ENCODE measurements at places on chromosomes 16 and 17.
A peak's percentile ranks its signal among the peaks of the same experiment; 100 is the strongest.

DNA sequence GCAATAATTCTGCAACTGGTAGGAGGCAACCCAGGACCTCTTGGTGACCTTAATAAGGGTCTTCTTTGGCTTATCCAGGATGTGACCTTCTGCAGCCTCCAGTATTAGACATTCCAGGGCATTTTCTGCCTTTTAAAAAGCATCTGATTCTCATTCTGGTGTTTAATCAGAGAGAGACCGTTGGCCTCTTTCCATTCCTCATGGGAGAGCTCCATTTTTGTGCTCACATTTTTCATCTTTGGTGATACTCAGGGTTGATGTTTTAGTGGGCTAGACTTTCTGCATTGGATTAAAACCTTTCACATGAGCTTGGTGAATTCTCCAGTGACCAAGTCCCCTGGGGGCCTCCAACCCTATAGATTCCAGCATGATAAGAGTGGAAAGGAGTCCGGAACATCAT, 150.2 kb upstream of the CACNG5 start:
- no peak for DNase-seq

- no peak for DNase-seq
Observed at GRCh38 chr17:41340494-41340893, 10.1 kb downstream of the KRT33A start.

DNA sequence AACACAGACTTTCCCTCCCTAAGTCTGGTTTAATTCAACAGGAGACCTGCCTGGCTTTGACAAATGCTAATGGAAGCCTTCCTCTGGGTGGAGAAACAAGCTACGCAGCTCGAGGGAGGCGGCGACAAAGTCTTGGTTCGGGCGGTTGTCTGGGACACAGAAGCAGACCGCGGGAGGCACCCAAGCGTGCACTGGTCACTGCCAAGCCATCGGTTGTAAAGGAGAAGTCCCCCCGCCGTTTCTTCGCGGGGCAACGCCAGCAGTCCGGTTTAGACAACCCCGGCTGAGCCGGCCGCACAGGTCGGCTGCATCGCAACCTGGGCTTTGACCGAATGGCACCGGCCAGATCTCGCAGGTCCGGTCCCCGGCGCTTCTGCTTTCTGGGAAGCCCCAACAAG, 586 bp downstream of the GLYR1 start:
- peak; percentile 33 for DNase-seq

DNA sequence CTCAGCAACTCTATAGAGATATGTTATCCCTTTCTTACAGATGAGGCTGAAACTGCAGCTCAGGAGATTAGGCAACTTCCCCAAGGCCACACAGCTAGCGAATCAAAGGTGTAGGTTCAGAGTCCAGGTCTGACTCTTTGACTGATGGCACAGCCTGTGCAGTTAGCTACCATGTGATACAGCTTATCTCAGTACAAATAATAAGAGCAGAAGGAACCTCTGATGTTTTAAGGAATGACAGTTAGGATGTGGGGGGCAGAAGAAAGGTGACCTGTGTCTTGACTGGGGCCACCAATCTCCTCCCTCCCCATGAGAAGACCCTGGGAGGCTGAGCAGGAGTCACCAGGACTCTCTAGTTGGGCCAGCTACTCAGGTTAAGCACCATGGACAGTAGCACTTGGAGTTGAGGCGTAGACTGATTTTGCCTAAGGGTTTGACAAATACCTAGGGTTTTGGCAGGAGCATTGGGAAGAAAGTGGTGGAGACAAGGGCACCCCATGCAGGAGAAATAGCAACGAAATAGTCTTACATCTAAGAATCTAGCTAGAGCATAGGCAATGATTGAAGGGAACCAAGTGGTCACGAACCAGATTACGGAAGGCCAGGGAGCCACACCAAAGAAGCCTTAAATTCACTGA, 22.8 kb upstream of the ACSM2B start:
- no peak for DNase-seq

DNA sequence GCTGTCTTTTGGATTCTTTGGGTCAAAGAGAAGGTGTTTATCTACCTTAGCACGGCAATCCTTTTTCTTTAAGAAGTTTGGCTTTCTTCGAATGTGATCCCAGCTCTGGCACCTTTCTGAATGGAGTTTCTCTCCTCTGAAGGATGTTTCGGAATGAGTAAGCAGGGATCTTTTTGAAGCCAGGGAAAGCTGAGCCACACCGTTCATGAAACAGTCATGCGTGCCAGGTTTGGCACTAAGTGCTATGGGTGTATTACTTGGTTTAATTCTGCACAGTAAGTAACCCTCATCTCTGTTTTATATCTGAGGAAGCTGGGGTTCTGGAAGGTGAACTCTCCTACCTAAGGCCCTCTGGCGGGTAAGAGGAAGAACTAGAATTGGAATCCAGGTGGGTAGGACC, 234.5 kb downstream of the NTN1 start:
- DNase-seq, result no peak

DNA sequence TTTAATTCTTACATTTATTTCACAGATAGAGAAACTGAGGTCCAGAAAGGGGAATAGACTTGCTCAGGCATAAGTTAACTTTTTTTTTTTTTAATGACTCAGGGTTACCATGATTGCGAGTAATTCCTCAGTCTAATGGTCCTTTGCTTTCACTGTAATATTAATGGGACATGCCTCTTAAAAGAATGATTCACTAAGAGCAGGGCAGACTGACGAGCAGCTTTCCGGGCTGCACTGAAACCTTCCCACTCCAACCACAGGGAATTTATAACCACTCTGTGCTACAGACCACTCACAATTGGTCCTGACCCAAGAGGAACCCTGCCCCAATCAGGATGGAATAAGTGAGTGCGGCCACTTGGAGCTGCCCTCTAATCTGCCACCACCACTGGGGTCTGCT, 5.7 kb downstream of the HOXB2 start:
- DNase-seq, result no peak

GRCh38 chr16:3242709-3243108, 7.8 kb upstream of the ZNF200 start:
- no peak for DNase-seq

GRCh38 chr17:35213412-35213940, 19.3 kb upstream of the SLC35G3 start:
- no peak for DNase-seq

DNA sequence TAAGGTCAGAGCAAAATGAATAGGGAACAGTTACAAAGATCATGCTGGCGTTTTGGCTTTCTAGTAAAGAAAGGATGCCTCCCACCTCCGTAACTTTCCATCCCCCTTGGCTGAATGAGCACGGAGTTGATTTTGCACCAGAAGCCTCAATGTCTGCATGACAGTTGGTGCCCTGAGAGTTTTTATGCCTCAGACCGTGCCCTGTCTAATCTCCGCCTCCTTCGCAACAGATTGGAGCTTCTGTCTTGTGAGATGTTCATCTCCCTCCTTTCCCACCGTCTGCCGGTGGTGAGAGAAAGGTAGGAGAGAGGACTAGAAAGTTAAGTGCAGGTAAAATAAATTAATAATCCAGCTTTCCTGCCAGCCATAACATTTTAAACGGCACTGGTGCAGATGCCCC, 1.9 kb downstream of the HS3ST4 start:
- DNase-seq, result no peak

- DNase-seq, result no peak
Observed at GRCh38 chr17:82060001-82060380, 5.6 kb downstream of the DUS1L start.

DNA sequence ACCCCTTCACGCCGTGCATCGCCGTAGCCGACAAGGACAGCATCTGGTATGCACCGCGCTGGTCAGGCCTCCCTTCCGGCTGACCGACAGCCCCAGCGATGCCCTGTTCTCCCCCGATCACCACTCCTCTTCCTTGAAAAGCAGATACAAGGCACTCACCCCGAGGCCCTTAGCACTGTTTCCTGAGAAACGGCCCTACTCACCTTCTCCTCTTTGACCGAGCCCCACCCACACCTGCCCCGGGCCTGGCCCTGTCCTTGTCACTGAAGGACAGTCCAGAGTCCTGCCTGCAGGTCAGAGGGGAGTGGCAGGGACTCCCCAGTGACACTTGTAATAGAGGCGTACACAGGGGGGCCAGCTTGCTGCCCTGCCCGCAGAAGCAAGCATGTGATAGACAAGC, 45.9 kb upstream of the CHMP6 start:
- DNase-seq, result no peak

GRCh38 chr17:70947636-70948565, 778.6 kb downstream of the KCNJ2 start:
- no peak for DNase-seq

DNA sequence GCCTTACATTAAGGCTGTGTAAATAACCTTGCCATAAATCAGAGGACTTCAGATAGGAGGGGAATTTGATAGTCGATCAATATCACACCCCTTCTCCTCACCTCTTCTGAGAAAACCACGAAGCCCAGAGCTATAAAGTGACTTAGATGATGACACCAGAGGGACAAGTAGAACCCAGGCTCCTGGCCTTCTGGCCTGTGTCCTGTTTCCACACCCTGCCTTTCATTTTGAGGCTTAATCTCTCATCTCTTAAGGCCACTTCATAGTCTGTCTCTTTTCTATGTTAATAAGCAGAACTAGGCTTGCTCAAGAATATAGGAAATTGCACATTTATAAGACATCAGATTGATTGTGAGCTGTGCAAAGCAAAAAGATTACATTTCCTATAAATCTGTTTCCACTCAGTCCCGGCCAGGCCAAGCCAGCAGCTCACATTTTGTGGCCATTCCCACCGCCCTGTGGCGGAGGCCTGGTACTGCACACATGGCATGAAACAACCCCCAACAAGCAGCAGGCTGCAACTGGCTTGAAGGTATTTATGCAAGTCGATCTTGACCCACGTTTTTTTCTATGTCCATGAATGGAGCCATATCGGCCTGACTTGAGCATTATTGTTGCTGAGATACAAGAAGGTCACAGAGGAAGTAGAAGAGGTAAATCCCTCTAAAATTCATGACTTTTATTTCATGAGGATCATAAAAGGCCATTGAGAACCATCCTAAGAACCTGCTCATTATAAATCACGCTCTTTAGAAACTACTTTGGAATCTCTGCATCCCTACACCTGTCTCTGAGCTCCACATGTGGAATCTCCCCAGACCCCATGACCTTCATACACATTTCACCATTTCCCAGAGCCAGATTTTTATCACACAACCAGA, 93.7 kb downstream of the PMP22 start:
- DNase-seq, result peak; percentile 79

DNA sequence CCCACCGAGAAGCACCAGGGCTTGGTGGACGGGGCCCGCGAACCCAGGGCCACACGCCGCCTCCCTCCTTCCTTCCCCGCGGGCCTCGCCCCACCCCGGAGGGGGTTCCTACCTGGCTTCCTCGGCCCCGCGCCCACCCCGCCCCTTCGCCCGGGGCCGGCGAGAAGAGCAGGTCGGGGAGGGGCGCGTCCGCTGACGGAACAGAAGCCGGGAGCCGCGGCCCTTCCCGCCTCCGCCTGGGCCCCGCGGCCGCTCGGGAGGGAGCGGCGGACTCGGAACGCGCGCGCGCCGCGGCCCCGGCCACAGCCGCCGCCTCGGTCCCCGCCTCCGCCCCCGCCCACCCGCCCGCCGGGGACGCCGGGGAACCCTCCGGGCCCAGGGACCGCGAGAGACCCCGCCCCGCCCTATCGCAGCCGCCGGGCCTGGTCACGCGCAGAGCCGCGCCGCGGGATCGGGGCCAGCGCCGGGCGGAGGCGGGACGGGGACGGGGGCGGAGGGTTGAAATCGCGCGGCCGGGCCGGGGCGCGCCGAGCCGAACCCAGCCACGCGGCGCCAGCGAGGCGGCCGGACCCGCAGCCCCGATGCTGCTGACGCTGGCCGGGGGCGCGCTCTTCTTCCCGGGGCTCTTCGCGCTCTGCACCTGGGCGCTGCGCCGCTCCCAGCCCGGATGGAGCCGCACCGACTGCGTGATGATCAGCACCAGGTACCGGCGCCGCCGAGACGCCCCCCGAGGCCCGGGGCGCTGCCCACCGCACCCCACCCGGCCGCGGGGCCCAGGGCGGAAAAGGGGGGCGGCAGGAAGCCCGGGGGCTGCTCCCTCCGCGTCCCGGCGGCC, at the start of gene TLCD3A:
TSS of gene TLCD3A (plus strand) at position 530 of the 835 bp plus-strand sequence. CDS start at position 582, 52 bp downstream.
- DNase-seq, result peak; percentile 47

GRCh38 chr16:58461640-58462039, 38.3 kb upstream of the NDRG4 start:
- DNase-seq, result no peak

- peak; percentile 53 for DNase-seq
Observed at GRCh38 chr17:50425682-50426471, at the start of gene ACSF2. Gene ACSF2 (plus strand): TSS chr17:50426218. CDS start chr17:50426262, 44 bp downstream.

DNA sequence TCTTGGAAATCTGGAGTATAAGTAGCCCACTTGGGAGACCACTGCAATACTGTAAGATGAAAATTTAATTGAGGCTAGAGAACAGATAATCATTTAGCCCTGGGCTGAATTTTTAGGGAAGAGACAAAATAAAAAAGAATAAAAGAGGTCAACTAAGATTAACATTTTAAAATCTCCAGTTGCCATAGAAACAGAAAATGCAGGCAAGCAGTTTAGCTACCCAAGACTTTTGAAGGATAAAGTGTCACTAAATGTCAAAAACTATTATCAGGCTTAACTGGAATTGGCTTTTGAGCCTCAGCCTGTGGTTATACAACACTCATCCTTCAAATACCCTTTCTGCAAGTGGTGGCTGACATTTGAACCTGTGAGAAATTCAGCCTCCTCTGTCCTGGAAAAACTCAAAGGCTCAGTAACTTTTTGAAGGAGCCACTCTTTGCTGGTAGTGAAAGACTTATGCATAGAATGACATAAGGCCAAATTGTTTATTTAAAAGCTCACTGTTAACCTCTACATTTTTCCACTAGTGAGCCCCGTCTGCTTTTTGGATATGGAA, 220.7 kb upstream of the KCNJ16 start:
- no peak for DNase-seq

DNA sequence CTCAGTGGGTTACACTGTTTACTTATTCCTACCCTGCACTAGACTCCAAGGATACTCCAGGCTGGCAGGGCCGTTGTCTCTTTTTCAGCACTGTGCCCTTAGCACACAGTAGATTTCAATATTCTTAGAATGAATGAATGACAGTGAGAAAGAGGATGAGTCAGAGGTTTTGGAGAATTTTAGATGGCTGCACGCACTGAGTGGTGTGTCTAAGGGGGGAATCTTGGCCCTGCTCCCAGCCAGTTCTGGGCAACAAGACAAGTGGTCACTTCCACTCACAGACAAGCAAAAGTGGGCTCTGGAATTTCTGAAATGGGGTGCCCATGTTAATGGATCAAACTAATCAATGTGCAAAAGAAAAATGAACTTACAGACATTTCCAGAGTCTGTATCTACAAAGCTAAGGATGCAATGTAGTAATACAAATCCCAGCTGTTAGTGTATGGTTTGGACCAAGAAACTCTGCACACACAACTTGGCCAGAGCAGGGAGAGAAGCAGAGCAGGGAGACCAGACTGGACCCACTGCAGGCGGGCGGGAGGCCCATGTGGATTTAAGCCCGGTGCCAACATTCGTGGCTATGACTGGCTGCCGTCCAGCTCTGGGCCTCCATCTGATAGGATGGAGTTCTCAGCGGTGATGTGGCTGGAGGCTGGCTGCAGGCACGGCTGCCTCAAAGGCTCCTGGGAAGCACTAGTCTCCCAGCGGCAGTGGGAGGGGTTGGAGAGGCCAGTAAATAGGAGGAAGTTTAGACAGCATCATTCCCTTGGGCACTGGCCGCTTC, 95.6 kb upstream of the CDYL2 start:
- peak; percentile 43 for DNase-seq

All from SK-MEL-5 (cell line).